Natural killer cell (primary cell): ENCODE measurements at places on chromosomes 6 and 20. TPM values are rescaled to one million over a fixed set of nuclear protein-coding genes. Genes with fewer than 3 reads are reported as not detected.

The XKR7 gene
- not detected for total RNA-seq

The MATN4 gene
- total RNA-seq: not detected

The TINAG gene
- not detected for total RNA-seq

GRCh38 chr6:27575594-27576361, 102.9 kb upstream of the ZNF184 start:
- no peaks in the 10 kb centered on the region for H3K36me3 ChIP-seq
- no peak overlapping the region for H3K4me3 ChIP-seq
- H3K4me1 ChIP-seq: no peaks in the 10 kb centered on the region

DNA sequence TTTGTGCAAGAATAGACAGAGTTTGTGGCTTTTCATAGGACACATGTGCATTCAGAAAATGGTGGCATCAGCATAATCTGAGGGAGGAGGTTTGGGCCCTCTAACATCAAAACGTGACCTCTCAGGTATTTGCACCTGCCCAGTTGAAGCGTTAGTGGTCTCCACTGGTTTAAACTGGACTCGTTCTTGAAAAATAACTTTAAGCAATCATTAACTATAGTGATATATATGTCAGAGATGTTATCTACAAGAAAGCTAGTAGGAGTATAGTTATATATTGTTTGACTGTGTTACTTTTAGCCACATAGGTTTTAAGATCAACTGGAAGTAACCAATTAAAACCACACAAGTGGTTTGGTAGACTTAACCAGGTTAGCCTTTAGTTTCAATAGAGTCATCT, 607.4 kb downstream of the MAFB start:
- no peaks in the 10 kb centered on the region for H3K36me3 ChIP-seq
- DNase-seq: no peak
- no peak overlapping the region for H3K27ac ChIP-seq
- H3K4me3 ChIP-seq: no peak overlapping the region
- H3K4me1 ChIP-seq: no peaks in the 10 kb centered on the region

DNA sequence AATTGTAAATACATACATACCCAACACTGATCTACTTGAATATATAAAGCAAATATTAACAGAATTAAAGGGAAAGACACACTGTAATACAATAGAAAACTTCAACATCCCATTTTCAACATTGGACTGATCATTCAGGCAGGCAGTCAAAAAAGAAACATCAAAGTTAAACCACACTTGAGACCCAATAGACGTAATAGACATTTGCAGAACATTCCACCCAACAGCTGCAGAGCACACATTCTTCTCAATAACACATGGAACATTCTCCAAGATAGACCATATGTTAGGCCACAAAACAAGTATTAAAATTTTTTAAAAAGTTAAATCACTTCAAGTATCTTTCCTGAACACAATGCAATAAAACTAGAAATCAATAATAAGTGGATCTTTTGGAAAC, 698.2 kb downstream of the COL12A1 start:
- no peaks in the 10 kb centered on the region for H3K27me3 ChIP-seq
- H3K4me3 ChIP-seq: no peak overlapping the region
- H3K4me1 ChIP-seq: no peaks in the 10 kb centered on the region
- DNase-seq: no peak

- no peaks in the 10 kb centered on the region for H3K36me3 ChIP-seq
- no peaks in the 10 kb centered on the region for H3K27me3 ChIP-seq
- DNase-seq: no peak
These were observed 6.9 kb upstream of the C20orf203 start for GRCh38 chr20:32680544-32681174.
